Left ventricle myocardium inferior (tissue), 1 donor: ENCODE measurements at places on chromosomes 11 and 22. TPM values are rescaled to one million over a fixed set of nuclear protein-coding genes. Genes with fewer than 3 reads are reported as not detected.

Gene WNT11
- total RNA-seq: 22.7 TPM

Gene ANO9
- total RNA-seq: 0.11 TPM

Gene ZBED5
- total RNA-seq: 41.6 TPM

Gene SLC16A8
- not detected for total RNA-seq

Gene FLRT1
- 0.44 TPM for total RNA-seq

Gene SLC1A2
- total RNA-seq: 8.4 TPM

Gene PGA4
- 1.3 TPM for total RNA-seq

Gene SMIM35
- not detected for total RNA-seq

Gene GRAP2
- 1.6 TPM for total RNA-seq

DNA sequence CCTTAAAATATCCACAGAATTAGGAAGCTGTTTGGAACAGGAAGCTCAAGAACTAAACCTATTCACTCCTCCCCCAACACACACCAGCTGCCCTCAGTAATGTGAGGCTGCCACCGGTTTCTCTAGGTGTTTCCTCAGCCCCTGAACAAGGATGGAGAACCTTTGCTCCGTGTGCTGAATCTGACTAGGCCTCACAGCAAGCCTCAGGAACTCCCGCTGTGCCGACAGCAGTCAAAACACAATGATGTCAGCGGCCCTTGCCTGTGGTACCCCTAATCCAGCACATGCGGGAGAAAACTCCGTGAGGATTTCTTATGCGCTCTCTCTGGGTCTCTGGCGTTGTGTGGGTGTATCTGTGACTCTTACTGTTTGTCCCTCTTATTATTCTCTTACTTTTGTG lies 153.3 kb downstream of the EFCAB6 start:
- DNase-seq: no peak

DNA sequence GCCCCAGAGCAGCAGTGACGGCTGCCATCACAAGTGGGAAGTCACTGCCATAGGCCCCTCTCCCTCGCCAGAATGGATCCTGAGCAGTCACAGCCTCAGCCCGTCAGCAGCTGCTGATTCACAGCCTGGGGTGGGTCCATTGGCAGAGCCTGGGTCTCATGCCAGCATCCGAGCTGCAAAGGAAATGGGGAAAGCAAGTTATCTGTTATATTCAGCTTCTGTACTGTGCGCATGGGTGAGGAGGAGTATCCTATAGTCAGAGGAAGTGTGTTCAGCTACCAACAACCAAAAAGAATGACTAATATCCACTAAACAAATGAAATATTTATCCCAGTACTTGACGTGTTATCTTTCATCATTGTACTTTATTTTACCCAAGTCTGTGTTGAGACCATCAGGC lies 119.7 kb downstream of the RCN1 start:
- DNase-seq: no peak

- DNase-seq: peak; percentile 36
Measured at GRCh38 chr22:20430720-20431510, 6.7 kb downstream of the SCARF2 start.

DNA sequence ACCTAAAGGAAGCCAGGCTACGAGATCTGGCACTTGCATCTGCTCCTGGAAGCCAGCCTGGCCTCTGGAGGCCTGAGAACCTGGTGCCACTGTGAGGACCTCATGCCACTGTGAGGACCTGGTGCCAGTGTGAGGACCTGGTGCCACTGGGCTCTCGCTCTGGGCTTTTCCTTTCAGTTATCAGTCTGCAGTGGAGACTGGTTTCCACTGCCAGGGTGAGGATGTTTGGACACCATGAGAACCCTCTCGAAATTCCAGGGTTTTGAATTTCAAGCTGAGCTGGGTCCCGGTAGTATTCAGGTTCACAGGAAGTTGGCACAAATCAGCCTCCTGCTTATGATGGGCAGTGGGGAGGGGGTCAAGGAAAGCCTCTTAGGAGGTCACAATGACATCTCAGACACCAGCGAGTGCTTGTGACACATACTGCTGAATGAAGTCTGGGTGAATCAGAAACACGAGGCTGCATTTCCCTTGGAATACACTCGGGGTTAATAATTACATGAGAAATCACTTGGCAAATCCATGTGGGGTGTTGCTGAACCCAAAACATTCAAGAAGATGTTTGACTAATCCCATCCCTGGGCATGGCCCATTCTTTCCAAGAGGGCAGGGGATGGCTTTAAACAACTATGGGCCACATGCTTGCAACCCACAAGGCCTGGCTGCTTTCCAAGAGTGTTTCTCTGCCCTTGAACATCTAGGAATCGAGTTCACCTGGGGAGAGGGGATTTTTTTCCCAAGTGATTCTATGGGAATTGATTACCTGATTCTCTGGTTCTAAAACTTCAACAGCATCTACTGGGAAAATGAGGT lies 60.2 kb downstream of the LINC01488 start:
- DNase-seq: no peak

- no peak for DNase-seq
Measured at GRCh38 chr22:41177622-41178424, 27.3 kb upstream of the L3MBTL2 start.

- no peak for DNase-seq
Measured at GRCh38 chr22:27462190-27462589, 339.4 kb downstream of the MN1 start.

GRCh38 chr11:67691149-67691548 lies 16.7 kb upstream of the ALDH3B2 start:
- no peak for DNase-seq

- no peak for DNase-seq
Measured at GRCh38 chr11:100208207-100208606, 478.9 kb upstream of the ARHGAP42 start.

- DNase-seq: no peak
Measured at GRCh38 chr11:66854729-66855211, 2.1 kb upstream of the LRFN4 start.

- no peak for DNase-seq
Measured at GRCh38 chr11:57647372-57647771, 2.3 kb downstream of the YPEL4 start.

DNA sequence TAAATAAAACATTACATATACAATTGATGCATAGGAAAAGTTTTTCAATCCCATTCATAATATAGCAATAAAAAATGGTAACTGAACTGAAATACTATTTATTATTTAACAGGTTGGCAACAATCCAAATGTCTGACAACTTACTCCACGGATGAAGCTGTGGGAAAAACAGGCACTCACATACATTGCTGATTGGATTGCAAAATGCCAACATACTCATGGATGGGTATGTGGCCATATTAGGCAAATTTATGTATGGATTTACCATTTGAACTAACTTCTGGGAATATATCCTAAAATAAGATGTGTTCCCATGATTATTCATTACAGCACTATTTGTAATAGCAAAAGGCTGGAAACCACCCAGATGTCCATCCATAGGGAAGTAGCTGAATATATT lies 3.2 kb upstream of the BIRC2 start:
- no peak for DNase-seq

DNA sequence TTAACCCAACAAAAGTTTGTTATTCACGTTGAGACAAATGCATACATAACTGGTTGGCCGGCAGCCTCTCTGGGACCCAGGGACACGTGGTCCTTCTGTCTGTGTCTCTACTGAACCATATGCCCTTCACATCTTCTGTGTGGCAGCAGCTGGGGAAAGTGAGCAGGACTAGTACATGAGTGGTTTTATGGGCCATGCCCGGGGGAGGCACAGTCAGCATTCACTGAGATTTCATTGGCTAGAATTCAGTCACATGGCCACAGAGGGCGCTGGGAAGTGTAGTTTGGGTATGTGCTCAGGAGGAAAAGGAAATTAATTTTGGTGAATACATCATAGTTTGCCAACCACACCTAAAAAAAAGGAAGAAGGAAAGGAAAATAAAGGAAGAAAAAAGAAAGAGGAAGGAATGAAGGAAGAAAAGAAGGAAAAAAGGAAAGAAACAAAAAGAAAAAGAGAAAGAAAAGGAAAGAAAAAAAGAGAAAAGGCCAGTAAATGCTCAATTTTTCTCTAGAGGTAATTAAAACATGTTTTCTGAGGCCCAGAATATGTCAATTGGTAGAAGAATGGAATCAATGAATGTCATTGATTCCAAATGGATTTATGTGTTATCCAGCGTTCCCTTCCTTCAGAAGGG lies 55.9 kb upstream of the KIRREL3 start:
- DNase-seq: no peak

GRCh38 chr22:27238935-27239510 lies 562.5 kb downstream of the MN1 start:
- peak; percentile 89 for DNase-seq

DNA sequence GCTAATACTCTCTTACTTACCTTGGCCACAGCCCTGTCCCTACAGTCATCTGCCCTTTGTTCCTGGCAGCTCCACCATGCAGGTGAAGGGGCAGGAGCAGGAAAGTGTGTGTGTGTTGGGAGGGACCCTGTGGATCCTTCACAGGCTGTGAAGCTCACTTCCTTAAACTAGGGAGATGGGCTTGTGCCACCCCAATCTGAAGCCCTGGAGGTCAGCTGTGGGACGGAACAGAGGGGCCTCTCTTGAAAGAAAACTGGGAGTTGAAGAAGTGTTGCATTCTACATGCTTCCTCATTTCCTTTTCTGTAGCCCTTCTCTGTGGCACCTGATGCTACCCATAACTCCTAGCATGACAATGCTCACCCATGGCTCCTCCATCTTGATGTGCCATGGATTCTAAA lies 11.7 kb downstream of the FADS1 start:
- no peak for DNase-seq

GRCh38 chr11:30488304-30488998 lies 97.7 kb downstream of the MPPED2 start:
- no peak for DNase-seq

DNA sequence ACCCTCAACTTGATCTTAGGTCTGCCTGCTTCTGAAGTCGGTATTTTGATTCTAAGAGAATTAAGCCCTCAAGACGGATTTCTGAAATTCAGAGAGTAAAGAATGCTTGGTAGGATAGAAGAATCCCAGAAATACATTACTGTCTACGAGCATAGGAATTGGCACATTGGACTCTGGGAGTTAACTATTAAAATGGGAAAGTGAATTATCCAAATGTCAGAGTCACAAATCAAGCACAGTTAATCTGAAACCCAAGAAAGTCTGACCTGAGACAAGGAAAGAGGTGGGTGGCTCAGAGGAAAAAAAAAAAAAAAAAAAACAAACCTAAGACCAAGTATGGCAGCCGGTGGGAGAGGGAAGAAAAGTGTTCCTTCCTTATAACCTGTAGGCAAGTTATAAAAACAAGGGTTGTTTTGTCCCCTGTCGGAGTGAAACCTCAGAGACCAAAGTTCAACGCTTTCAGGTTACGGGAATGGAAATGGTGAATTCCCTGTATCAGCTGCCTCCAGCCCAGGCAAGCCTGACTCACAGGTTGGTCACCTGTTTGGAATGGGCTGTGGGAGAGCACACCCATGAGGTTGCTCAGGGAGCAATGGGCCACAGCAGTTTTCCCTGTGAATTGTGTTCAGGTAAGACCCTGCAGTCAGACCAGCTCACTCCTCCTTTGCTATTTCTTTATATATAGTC lies 139.0 kb downstream of the ETS1 start:
- no peak for DNase-seq

- no peak for DNase-seq
Measured at GRCh38 chr22:49792107-49792506, 35.6 kb downstream of the BRD1 start.

- DNase-seq: no peak
Measured at GRCh38 chr22:30312053-30312452, 14.7 kb downstream of the TBC1D10A start.

DNA sequence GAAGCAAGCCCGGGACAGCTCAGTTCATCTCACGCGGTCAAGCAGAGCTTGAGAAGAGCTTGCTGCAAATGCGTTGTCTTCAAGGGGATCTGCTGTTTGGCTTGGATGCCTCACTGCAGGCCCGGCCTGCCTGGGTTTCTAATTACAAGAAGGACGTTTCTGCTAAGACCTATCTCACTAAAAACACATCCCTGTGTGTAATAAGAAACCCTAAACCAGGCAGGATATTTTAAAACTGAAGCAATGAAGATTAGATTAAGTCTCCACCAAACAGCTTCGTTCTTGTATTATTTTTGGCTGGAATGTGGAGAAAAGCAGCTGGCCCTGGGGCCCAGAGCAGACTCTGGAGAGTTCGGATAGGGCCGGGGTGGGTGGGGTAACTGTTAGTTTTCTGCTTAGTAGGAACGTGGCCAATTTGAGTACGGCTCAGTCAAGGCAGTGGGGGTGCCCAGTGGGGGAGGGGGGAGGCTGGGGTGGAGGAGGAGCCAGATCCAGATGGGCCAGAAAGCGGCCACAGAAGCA lies 6.0 kb downstream of the PKNOX2 start:
- DNase-seq: peak; percentile 80

DNA sequence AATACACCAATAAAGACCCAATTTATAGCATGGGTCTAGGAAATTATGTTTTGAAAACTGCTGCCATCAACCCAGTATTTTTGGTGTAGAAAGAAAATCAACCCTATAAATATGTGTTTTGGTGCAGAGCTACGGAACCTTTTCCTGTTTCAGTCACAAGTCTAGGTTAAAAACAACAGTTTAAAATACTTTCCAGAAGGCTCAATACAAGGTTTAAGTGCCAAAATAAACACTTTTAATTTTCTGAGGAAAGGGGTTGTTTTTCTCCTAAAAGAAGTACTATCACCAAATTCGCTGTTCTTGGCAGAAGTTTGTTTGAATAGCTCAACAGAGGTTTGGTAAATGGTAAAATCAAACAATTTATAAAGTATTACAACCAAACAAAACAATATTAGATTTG lies 201.3 kb downstream of the TMEM135 start:
- DNase-seq: no peak

- DNase-seq: no peak
Measured at GRCh38 chr11:129937592-129938238, 42.3 kb upstream of the NFRKB start.

- no peak for DNase-seq
Measured at GRCh38 chr11:6708876-6709275, 25.7 kb upstream of the MRPL17 start.

GRCh38 chr11:102573851-102574250 lies 43.3 kb upstream of the MMP7 start:
- DNase-seq: no peak
